ENCODE measurements at places on chromosomes 5 and 9.

GRCh38 chr5:14720236-14720923, 55.9 kb downstream of the OTULIN start:
- no peak for DNase-seq

- no peak for DNase-seq
Measured at GRCh38 chr9:27487128-27487640, 36.9 kb upstream of the IFNK start.

- no peak for DNase-seq
Measured at GRCh38 chr5:149036970-149037369, 25.9 kb downstream of the SH3TC2 start.

GRCh38 chr9:117134826-117135500, 279.9 kb downstream of the ASTN2 start:
- no peak for DNase-seq

GRCh38 chr9:111851553-111851952, 45.1 kb upstream of the UGCG start:
- DNase-seq = no peak

GRCh38 chr5:41835645-41836044, 34.6 kb downstream of the OXCT1 start:
- DNase-seq = no peak

GRCh38 chr5:169595172-169595820, 11.7 kb downstream of the SPDL1 start:
- DNase-seq = no peak

DNA sequence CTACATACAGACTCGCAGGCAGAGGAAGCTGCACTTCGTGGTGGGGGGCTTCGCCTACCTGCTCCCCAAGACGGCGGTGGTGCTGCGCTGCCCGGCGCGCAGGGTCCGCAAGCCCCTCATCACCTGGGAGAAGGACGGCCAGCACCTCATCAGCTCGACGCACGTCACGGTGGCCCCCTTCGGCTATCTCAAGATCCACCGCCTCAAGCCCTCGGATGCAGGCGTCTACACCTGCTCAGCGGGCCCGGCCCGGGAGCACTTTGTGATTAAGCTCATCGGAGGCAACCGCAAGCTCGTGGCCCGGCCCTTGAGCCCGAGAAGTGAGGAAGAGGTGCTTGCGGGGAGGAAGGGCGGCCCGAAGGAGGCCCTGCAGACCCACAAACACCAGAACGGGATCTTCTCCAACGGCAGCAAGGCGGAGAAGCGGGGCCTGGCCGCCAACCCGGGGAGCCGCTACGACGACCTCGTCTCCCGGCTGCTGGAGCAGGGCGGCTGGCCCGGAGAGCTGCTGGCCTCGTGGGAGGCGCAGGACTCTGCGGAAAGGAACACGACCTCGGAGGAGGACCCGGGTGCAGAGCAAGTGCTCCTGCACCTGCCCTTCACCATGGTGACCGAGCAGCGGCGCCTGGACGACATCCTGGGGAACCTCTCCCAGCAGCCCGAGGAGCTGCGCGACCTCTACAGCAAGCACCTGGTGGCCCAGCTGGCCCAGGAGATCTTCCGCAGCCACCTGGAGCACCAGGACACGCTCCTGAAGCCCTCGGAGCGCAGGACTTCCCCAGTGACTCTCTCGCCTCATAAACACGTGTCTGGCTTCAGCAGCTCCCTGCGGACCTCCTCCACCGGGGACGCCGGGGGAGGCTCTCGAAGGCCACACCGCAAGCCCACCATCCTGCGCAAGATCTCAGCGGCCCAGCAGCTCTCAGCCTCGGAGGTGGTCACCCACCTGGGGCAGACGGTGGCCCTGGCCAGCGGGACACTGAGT, 255.9 kb downstream of the SAXO1 start:
- DNase-seq = no peak

GRCh38 chr5:64834611-64835010, 65.9 kb downstream of the CWC27 start:
- DNase-seq = no peak
